ENCODE measurements at places on chromosomes 16 and 17.

GRCh38 chr17:65595071-65595656, 33.7 kb upstream of the AXIN2 start:
- no peak for DNase-seq

DNA sequence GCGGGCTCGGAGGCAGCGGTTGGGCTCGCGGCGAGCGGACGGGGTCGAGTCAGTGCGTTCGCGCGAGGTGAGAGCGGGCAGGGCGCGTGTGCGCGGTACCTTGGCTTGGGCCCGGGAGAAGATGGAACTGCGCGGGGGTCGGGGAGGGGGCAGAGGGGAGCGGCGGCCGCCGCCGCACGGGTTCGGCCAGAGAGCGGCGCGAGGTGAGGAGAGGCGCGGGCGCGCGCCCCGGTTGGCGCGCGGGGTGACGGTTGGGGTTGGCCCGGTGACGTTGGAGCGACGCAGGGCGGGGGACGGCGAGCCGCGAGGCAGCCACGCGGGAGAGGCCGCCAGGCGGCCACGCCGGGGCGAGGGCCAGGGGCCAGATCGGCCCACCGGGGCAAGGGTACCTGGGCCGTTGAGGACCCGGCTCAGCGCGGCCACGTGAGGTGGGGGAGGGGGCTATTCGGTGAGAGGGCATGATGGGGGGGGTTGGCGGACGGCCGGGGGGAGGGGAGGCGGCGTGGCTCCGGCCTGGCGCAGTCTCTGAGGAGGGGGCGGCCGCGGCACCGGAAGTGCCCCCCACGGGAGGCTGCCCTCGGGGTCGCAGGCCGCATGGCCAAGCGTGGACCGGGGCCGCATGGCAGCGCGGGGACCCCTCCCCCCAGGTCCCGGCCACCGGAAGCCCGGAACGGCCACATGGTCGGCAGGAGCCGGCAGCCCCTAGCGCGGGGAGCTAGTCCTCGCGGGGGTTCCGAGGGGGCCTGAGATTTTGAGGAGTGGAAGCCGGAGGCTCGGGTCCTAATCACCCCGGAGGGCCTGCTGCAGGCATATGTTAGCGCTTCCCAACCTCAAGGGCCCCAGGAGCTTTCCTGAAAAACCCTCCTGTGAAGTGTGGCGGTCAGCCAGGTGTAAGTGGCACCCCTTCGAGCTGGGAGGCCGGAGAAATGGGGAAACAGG, 527 bp downstream of the EIF5A start:
- no peak for DNase-seq

- no peak for DNase-seq
Measured at GRCh38 chr16:56747486-56748045, 17.6 kb downstream of the NUP93 start.

GRCh38 chr17:56021681-56022190, 131.5 kb upstream of the ANKFN1 start:
- no peak for DNase-seq

GRCh38 chr16:88591577-88592021, 21.4 kb downstream of the ZC3H18 start:
- peak; percentile 16 for DNase-seq

- DNase-seq = no peak
Measured at GRCh38 chr17:33756021-33756420, 462.9 kb upstream of the ASIC2 start.

- no peak for DNase-seq
Measured at GRCh38 chr17:35210741-35211140, 16.5 kb upstream of the SLC35G3 start.

DNA sequence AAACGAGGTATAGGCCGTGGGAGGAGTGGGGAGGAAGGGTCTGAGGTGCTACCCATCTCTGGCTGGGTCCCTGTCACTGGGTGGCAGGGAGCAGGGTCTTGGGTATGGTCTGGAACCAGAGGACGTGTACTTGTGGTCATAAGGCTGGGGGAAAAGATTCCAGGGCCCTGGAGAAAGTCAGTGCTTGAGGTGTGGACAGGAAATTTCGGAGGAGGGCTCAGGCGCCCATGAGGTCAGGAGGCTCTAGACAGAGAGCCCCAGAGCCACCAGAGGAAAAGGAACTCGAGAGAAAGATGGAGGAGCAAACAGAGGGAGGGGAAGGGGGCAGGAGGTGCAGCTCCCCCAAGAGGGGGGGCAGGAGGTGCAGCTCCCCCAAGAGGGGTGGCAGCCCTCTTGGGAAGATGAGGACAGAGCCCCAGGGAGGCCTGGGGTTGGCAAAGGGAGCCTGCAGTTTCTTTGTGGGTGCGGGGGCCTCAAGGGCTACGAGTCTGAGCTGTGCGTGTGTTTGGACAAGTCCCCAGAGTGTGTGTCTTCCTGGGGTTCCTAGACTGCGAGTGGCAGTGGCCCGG, 683 bp upstream of the SLC7A6 start:
- DNase-seq = no peak

DNA sequence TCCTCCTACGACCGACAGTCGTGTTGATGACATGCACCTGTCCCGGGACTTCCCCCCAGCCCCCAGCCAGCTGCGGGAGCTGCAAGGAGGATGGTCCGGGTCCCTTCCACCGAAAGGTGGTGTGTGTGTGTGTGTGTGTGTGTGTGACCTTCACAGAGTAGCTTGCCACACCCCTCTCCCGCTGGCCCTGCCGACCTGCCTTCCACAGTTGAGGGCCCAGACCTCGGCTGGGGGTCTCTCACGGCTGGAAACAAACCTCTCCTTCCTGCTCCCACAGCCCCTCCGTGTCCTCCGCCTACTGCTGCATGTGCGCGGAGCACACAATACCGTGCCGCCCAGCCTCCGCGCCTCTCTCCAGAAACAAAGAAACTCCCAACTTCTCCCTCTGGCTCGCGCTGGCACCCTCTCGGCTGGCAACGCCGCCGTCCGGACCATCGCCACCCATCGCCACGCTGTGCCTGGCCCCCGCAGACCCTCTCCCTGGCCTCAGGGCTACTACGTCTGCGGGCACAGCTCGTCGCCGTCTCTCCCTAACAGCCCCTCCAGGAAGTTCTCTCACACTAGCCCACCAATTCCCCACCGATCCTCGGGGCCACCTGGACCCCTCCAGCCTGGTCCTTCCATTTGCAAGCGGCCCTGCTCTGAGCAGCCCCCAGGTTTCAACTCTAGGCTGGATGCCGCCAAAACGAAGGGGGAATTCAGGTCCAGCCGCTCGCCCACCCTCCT, 81.2 kb downstream of the TIMM22 start:
- no peak for DNase-seq

- peak; percentile 91 for DNase-seq
Measured at GRCh38 chr17:10114931-10115535, 83.4 kb downstream of the GAS7 start.

DNA sequence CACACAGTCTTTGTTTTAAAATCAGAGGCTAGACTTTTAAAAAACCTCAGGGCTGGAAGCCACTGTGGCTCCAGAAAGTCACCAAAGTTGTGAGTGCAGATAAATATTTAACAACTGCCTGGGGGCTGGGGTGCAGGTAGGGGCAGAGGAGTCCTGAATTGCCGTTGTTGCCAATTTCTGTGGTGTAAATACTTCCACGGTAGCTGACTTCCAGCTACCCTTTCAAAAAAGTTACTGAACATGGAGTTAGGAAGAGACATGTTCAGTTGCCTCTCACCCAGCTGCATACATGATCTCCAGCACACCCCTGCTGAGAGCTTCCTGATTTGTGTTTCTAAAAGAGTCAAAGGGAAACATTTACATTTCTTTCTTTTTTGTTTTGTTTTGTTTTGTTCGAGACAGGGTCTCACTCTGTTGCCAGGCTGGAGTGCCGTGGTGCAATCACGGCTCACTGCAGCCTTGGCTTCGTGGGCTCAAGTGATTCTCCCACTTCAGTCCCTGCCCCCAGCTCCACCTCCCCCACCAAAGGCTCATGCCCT, 58.7 kb downstream of the PLXDC1 start:
- no peak for DNase-seq

GRCh38 chr17:15954222-15954621, 9.3 kb downstream of the ADORA2B start:
- no peak for DNase-seq

- no peak for DNase-seq
Measured at GRCh38 chr17:58279736-58280479, 827 bp downstream of the MPO start.

DNA sequence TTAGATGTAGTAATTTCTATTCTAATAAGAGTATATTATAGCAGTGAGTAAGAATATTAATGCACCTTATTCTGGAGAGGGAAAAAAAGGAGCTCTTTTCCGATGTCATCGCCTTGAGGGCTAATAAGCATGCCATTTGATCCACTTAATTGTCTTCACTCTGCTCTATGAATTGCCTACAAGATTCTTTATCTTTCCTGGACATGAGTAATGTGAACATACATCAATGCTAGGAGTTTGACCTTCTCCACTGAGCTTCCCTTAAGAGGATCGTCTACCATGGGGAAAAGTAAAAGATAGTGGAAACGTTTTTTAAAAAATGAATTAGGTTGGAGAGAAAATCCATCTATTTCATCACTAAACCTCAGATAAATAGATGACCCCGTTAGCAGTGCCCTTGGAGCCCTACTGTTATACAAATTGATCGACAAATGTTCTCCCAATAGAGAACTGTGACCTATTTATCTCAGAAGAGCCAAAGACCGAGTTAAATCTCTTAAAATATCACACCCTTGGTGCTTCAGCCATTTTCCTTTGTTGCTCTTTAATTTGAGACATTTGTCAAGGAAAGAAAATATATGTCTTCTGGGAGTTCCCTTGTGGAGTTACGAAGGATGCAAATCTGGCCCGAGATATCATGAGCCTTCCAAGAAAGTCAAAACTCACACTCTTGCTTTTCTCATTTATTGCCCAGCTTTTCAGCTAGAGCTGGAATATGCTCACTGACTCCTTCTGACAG, 898.5 kb downstream of the KCNJ2 start:
- no peak for DNase-seq

DNA sequence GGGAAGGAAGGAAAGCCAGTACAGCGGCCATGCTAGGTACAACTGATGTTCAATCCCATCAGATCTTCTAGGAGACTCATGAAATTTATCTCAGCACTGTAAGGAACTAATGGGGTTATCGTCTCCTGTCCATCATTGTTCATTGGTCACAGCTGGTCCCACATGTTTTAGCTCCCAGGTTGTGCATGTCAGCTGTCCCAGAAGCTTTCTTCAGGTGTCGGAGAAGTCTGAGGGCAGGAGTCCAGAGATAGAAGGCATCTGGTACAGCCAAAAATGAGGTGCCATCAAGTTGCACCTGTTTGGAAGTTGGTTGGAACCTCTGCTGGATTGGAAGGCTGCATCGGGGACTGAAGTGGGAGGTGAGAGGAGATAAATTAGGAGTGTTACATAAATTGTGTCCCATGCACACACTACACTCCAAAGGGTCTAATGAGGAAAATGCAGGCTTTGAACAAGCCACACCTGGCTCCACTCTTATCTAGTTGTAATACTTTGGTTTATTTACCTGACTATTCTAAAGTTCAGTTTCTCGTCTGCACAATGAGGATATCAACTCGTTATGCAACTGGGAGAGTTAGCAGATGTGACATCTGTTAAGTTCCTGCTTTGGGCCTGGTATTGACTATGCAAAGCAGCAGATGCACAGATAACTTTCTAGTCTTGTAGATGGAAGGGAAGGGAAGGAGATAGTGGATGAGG, 62.9 kb downstream of the MAP2K6 start:
- no peak for DNase-seq

DNA sequence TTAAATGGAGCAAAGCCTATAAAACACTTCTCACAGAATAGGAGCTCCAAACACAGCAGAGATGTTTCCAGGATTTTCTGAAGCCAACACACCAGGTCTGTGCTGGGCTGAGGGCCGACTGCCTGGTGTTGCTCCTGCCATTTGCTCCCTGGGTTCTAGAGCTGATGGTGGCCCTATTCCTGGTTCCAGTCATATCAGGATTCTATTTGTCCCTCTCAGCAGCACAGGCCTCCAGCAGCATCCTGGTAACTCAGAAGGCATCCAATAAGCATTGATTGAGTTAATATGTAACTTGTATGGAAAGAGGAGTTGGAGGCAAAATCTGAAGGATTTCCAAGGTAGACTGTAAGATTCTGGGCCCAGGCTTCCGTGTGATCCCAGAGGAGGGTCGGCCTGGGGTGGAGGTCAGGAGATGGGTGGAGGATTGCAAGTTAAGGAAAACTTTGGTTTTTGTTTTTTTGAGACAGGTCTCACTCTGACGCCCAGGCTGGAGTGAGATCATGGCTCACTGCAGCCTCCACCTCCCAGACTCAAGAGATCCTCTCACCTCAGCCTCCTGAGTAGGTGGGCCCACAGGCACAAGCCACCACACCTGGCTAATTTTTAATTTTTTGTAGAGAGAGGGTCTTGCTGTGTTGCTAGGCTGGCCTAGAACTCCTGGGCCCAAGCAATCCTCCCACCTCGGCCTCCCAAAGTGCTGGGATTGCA, 5.7 kb downstream of the NUPR1 start:
- DNase-seq = no peak

DNA sequence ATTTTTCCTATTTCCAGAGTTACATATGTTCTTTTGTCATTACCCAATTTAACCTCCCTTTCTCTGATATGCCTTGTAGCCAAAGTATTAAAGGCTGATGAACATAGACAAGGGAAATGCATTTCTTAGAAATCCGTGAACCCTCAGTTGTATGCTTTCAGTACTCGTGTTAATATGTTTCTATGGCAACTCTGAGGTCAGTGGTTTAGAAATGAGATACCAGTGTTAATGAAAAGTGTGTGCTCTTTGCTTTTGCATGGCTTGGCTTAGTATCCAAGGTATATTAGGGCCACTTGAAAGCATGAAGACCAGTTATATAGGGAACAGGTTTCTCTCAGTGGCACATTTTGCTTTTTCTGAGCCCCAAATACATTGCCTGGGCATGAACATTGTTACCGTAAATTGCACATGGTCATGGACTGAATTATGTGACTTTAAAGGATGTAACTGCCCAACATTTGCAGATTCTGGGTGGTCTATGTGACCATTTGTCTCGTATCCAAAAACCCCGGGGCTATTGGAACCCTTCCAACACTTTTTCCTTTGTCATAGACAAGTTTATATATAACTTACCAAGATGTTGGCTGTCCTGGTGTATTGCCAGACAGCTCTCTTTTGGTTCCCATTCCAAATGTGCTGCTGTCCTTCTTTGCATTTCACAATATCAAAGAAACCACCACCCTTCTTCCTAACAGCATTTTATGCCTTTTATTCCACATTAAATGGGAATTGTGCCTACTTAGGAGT, 17.5 kb downstream of the ABHD15 start:
- no peak for DNase-seq

GRCh38 chr17:17120701-17121100, 78.4 kb downstream of the MPRIP start:
- no peak for DNase-seq

- DNase-seq = no peak
Measured at GRCh38 chr17:55673743-55674506, 48.7 kb downstream of the TMEM100 start.

DNA sequence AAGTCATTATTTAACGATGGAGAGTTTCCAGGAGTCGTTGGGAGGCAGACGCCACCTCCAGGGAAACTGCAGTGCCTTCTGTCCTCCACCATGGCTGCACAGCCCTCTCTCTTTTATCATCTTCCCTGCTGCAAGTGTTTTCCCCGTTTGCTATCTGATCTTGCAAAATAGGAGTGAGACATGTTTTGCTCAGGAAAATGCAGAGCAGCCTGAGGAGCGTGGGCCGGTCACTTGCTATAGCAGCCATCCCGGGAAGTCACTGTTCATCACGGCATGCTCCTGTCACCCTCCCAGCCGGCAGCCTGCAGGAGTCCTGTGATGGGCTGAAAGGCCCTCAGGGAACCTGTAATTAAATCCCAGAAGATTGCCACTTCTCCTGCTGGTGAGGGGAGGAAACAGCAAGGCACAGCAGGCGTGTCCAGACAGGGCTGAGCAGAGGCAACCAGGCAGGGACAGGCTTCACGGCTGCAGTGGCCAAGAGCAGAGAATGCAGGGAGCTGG, 143.1 kb downstream of the GSG1L start:
- DNase-seq = no peak

Data from tibial nerve (tissue), 4 donors.